SK-N-SH (cell line): ENCODE measurements at places on chromosomes 4 and X.

- no peak overlapping the region for H3K4me3 ChIP-seq
- no peak for DNase-seq
- H3K36me3 ChIP-seq, result no peaks in the 10 kb centered on the region
These were observed 14.5 kb downstream of the FHDC1 start for GRCh38 chr4:152950402-152951274.

DNA sequence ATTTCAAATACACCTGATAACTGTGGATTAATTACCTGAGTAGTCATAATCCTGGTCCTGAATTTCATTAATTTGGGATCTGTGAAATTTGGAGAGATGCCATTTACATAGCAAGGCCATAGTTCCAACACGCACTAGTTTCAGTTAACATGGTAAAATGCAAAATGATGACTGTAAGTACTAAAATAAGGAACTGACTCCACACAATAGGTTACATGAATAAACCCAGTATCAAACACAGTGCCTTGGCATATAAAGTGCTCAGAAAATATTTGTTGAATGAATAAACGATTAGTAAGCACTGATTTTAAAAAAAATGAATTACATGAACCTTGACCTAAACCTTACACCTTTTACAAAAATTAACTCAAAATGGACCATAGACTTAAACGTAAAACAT lies 9.0 kb downstream of the FBXO8 start:
- H3K4me3 ChIP-seq, result no peak overlapping the region
- peaks cover 2% of the 10 kb centered on the region; the same call in 1 of the 2 replicates for H3K36me3 ChIP-seq
- no peak for DNase-seq
- peak overlapping the region; percentile 62 for H3K27ac ChIP-seq

- H3K27ac ChIP-seq, result no peak overlapping the region
- no peak overlapping the region for H3K4me3 ChIP-seq
- DNase-seq, result no peak
- peaks cover 8% of the 10 kb centered on the region for H3K36me3 ChIP-seq
These were observed 93.0 kb downstream of the ARHGAP10 start for GRCh38 chr4:147824884-147825283.

DNA sequence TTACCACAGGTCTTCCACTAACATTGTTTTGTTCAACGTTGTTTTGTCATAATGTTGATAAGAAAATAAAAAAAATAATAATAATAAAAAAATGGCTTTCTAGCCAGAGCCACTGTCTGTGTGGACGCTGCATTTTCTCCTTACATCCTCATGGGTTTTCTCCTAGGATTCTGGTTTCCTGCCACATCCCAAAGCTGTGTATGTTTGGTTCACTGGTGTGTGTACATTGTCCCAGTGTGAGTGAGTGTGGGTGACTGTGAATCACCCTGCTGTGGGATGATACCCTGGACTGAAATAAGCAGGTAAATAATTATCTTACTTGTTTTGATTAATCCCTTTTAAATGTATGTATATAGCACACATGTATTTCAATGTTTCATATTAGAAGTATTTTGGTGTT lies 2154.4 kb upstream of the AGA start:
- no peak for DNase-seq
- no peaks in the 10 kb centered on the region; the same call in 1 of the 2 replicates for H3K4me1 ChIP-seq
- H3K27ac ChIP-seq, result no peak overlapping the region
- H3K27me3 ChIP-seq, result no peaks in the 10 kb centered on the region
- H3K36me3 ChIP-seq, result no peaks in the 10 kb centered on the region

DNA sequence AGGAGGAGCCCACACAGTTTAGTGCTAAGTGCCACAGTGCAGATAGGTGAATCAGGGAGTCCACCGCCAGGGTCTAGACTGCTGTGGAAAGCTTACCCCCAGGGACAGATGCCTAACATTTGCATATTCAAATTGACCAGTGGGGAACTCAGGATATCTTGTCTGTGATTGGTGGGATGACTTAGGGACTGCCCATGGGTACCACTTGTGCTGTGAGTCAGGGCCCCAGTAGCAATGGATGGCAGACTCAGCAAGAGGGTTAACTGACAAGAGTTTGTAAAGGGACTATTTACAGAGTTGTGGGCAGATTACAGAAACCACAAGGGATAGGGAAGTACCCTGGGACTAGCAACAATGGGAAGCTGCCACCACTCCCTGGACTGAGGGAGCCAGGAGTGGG lies 282.1 kb downstream of the BCOR start:
- H3K27ac ChIP-seq, result no peak overlapping the region
- H3K27me3 ChIP-seq, result peaks cover 5% of the 10 kb centered on the region
- DNase-seq, result no peak
- no peaks in the 10 kb centered on the region for H3K36me3 ChIP-seq

DNA sequence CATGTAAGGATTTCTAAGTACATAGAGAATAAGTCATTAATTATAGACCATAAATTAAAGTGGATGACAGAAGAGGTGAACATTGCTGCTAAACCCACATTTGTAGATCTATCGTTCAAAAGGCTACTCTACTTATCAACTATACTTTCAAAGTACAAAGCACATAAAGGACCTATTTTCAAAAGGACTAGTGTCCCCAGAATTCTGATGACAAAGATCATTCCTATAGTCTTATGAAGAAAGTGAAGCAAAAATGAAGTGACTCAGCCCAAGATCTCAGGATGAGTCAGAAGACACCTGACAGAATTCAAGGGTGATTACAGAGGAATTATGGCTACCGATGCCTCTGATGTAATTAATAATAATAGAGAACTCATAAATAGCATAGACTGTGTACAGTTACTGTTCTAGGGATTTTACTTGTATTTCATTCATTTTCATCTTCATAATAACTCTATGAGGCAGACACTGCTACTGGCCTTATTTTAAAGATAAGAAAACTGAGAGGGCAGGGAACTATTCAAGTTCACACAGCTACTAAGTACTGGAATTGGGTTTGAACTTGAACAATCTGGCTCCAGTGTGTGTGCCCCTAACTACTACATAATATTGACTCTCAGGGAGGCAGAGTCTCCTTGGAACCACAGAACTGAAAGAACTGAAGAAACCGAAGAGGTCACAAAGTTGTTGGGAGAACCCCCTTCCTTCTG lies 17.1 kb downstream of the USP46 start:
- peaks cover 9% of the 10 kb centered on the region; the same call in 1 of the 2 replicates for H3K4me1 ChIP-seq
- no peaks in the 10 kb centered on the region for H3K36me3 ChIP-seq
- no peak overlapping the region for H3K4me3 ChIP-seq
- no peak for DNase-seq

DNA sequence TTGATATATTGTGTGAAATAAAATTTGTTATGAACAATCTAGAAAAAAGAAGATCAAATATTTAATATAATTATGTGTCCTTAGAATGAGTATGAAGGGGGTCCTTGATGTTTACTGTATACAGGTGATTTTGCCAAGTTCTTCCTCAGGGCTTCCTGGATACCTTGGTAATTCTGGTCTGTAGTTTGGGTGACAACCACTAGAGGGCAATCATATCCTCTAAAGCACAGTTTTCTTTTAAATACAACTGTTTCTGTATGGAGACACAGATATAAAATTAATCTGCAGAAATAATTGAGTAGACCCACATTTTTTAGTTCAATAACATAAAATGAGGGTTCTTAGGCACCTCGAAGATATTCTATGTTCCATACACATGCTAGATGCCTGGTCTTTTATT lies 157.7 kb downstream of the SPANXN1 start:
- peak; percentile 29 for DNase-seq
- no peaks in the 10 kb centered on the region for H3K36me3 ChIP-seq
- H3K4me3 ChIP-seq, result peak overlapping the region; percentile 13; the same call in 1 of the 2 replicates

DNA sequence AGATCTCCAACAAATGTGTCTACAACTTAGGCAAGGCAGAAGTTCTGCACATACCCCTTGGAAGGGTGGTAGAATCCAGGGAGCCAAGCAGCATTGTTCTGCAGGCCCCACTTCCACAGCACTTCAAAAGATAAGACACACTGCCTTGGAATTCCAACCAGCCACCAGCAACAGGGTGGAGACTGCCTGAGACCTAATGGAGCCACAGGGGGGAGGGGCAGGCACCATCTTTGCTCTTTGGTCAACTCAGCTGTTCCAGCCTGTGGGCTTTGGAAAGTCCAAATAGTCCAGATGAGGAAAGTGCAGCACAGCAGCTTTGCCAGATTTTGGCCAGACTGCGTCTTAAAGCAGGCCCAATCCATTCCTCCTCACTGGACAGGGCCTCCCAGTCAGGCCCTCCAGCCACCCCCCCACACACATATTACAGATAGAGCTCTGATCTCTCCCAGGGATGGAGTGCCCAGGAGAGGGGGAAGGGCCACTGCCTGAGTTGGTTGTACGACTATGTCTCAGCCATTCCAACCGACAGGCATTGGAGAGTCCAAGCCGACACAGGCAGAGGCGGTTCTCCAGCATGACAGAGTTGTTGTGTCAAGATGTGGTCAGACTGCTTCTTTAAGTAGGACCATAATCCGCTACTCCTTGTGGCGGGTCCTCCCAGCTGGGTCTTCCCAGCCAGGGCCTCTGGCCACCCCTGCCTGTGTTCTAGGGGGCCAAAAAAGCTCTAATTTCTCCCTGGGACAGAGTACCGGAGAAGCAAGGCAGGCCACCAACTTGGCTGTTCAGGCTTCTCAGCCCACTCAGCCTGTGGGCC lies 42.5 kb upstream of the ANTXR2 start:
- no peak for DNase-seq
- H3K36me3 ChIP-seq, result no peaks in the 10 kb centered on the region
- H3K27me3 ChIP-seq, result no peaks in the 10 kb centered on the region

DNA sequence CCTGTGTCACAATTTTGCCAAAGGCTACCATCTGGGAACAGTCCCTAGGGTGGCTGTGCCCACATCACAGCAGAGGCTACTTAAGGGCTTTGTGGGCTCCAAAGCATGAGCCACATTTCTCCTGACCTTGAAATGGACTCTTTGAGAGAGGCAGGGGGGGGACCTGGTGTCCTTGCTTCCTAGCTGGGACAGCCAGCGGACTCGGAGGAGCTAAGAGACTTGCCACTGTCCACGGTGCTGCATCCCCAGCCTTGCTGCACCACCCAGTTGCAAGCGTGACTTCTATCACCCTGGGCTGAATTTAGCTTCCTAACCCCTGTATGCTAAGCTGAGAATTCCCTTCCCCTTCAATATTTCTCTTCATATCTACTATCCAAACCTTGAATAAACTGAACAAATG lies 99.0 kb downstream of the PHKA2 start:
- H3K36me3 ChIP-seq, result no peaks in the 10 kb centered on the region
- H3K27me3 ChIP-seq, result no peaks in the 10 kb centered on the region; the same call in 1 of the 2 replicates
- DNase-seq, result no peak
- H3K4me3 ChIP-seq, result no peak overlapping the region

DNA sequence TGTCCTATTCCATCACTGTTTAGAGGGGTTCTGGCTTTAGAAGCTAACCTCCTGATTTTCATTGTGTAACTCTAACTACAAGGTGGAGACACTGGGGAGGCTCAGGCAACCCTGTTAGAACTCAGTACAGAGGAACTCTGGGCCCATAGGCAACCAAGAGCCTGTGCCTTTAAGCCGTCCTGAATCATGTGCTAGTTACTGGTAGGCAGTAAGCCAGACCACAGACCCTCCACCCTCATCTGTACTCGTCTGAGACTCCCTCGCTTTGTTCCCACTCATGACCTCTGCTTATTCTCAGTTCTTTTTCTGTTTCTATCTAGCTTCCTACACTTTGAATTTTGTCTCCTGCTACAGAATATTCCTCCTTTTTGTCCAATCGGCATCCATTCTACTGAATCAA lies 31.4 kb downstream of the TBC1D1 start:
- H3K4me1 ChIP-seq, result no peaks in the 10 kb centered on the region
- no peak overlapping the region for H3K27ac ChIP-seq
- no peaks in the 10 kb centered on the region for H3K36me3 ChIP-seq
- H3K27me3 ChIP-seq, result peaks cover 17% of the 10 kb centered on the region

DNA sequence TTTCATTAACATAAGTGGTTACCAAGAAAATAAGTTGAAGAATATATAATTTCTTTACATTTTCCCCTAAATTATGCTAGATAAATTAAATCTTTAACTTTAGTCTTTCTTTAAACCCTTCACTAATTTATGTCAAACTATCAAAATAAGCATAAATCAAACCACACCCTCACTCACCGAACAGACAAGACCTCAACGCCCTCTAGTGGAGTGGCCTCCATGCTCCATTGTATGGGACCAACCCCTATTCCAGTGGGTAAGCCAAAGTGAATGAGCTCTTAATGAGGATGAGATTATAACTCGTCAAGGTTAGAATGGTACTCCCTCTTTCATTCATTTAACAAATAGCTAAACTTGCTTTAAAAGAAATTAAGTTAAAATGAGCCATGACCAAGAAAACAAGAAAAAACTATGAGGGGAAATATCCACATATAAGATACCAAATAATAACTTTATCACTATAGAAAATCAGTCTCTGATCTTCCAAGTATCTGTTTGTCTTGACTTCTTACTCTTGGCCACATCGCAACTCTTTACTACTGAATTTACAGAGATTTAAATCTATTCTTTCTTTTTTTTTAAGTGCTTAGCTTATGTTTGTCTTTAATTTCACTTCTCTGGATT lies 15.6 kb upstream of the BBS12 start:
- H3K36me3 ChIP-seq, result no peaks in the 10 kb centered on the region
- peak; percentile 67 for DNase-seq
- no peak overlapping the region for H3K4me3 ChIP-seq

GRCh38 chr4:47217291-47217690 lies 185.9 kb downstream of the GABRB1 start:
- no peak overlapping the region for H3K4me3 ChIP-seq
- peaks cover 23% of the 10 kb centered on the region for H3K4me1 ChIP-seq
- no peaks in the 10 kb centered on the region for H3K36me3 ChIP-seq
- no peak for DNase-seq
- H3K27ac ChIP-seq, result no peak overlapping the region

DNA sequence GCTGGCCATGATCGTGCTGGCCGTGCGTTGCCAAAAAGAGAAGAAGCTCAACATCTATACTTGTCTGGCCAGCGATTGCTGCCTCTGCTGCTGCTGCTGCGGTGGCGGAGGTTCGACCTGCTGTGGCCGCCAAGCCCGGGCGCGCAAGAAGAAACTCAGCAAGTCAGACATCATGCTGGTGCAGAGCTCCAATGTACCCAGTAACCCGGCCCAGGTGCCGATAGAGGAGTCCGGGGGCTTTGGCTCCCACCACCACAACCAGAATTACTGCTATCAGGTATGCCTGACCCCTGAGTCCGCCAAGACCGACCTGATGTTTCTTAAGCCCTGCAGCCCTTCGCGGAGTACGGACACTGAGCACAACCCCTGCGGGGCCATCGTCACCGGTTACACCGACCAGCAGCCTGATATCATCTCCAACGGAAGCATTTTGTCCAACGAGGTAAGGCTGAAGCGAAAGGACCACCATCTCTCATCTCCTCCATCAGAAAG lies 3.3 kb downstream of the PCDH10 start:
- H3K27me3 ChIP-seq, result peaks cover 72% of the 10 kb centered on the region
- no peak for DNase-seq
- no peaks in the 10 kb centered on the region for H3K36me3 ChIP-seq
- H3K4me1 ChIP-seq, result peaks cover 16% of the 10 kb centered on the region

DNA sequence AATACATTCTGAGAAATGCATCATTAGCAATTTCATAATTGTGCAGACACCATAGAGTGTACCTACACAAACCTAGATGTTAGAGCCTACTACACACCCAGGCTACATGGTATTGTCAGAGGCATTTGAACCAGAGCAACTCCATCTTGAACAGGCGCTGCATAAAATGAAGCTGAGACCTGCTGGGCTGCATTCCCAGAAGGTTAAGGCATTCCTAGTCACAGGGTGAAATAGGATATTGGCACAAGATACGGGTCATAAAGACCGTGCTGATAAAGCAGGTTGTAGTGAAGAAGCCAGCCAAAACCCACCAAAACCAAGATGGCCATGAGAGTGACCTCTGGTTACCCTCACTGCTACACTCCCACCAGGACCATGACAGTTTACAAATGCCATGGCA lies 116.4 kb downstream of the LARP7 start:
- no peak for DNase-seq
- no peak overlapping the region for H3K27ac ChIP-seq
- no peaks in the 10 kb centered on the region for H3K36me3 ChIP-seq
- H3K4me3 ChIP-seq, result no peak overlapping the region
- no peaks in the 10 kb centered on the region for H3K4me1 ChIP-seq
